ENCODE measurements at places on chromosomes 16 and 17.
A peak's percentile ranks its signal among the peaks of the same experiment; 100 is the strongest.

DNA sequence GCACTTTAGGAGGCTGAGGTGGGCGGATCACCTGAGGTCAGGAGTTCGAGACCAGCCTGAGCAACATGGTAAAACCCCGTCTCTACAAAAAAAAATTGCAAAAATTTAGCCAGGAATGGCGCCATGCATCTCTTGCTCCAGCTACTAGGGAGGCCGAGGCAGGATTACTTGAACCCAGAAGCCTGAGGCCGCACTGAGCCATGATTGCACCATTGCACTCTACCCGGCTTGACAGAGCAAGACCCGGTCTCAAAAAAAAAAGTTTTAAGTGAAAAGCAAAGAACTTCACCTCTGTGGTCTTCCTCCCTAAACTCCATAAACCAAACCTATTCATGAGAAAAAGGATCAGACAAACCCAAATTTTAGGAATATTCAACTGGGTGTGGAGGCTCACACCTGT lies 7.0 kb downstream of the CD2BP2 start:
- DNase-seq, result no peak

- DNase-seq, result no peak
Measured at GRCh38 chr16:8768692-8769091, 28.7 kb downstream of the TMEM186 start.

DNA sequence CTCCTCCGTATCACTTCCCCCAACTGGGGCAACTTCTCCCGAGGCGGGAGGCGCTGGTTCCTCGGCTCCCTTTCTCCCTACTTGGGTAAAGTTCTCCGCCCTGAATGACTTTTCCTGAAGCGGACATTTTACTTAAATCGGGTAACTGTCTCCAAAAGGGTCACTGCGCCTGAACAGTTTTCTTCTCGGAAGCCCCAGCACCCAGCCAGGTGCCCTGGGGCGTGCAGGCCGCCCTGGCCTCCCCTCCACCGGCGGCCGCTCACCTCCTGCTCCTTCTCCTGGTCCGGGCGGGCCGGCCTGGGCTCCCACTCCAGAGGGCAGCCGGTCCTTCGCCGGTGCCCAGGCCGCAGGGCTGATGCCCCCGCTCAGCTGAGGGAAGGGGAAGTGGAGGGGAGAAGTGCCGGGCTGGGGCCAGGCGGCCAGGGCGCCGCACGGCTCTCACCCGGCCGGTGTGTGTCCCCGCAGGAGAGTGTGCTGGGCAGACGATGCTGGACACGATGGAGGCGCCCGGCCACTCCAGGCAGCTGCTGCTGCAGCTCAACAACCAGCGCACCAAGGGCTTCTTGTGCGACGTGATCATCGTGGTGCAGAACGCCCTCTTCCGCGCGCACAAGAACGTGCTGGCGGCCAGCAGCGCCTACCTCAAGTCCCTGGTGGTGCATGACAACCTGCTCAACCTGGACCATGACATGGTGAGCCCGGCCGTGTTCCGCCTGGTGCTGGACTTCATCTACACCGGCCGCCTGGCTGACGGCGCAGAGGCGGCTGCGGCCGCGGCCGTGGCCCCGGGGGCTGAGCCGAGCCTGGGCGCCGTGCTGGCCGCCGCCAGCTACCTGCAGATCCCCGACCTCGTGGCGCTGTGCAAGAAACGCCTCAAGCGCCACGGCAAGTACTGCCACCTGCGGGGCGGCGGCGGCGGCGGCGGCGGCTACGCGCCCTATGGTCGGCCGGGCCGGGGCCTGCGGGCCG lies 1.6 kb downstream of the HIC1 start:
- peak; percentile 52 for DNase-seq

GRCh38 chr17:15233022-15233805 lies 31.9 kb downstream of the PMP22 start:
- no peak for DNase-seq

DNA sequence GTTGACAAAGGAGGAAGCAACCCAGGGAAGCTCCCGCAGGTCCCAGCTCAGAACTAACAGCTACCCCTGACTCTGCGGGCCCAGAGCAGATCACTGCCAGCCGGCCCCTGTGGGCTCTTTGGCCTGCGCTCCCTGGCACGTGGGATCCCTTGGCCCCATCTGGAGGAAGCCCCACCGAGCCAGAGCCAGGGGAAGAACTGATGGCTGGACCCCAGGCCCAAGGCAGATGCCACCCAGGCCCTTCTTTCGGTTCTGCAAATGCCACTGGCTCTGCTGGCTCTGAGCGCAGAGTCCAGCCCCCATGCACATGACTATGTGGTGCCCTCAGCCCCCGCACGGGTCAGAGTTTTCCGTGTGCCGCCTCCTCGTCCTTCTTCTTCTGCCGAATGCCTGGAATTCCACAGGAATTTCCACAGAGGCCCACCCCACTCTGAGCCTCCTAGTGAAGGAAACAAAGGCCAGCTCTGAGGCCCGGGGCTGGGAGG lies 35.8 kb upstream of the SNN start:
- no peak for DNase-seq

DNA sequence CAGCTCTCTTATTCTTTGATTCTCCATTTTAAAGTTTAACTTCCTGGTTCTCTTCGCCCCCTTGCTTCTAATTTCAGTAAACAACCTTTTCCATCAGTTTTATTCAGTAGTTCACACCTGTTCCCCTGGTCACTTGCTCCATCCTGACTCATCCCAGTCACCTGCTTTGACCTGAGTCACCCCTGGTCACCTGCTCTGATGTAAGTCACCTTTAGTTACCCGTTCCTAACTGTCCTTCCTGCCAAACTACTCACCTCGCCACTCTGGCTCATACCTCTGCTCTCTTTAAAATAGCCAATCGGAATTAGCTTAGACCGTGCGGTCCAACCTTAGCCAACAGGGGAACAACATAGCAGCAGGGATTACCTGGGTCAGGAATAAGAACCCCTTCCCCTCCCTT lies 4.7 kb upstream of the NLRC5 start:
- no peak for DNase-seq

GRCh38 chr17:16585796-16586195 lies 16.8 kb upstream of the ZNF287 start:
- no peak for DNase-seq

- DNase-seq, result no peak
Measured at GRCh38 chr16:86020971-86021370, 122.0 kb downstream of the IRF8 start.

DNA sequence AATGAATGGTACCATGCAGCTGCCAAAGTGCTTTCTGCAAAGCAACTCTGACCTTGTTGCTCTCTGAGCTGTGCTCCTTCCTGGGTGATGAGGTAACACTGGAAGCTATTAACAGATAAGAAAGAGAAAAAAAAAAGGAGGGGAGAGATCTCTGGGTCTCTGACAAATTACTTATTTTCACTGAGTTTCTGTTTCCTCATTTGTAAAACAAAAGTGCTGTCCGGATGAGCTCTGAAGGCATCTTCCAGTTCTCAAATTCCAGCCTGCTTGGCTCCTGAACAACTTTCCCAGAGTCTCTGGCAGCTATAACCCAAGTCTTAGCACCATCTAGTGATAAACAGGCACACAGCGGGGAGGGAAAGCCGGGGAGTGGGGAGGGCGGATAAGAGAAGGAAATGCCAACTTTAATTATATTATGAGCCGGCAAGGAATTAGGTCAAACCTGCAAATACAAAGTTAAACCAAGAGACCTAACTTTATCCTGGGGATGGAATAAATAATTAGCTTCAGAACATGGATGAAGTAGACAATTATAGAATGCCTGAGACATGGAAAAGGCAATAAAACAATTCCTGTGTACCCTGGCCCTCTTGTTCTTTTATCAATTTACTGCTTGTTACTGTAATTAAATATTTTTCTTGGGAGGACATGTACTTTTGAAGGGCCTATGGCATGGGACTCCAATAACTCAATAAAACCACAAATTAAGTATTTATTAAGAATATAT lies 61.3 kb upstream of the KIFC3 start:
- no peak for DNase-seq

GRCh38 chr17:38715216-38715943 lies 10.3 kb downstream of the MLLT6 start:
- DNase-seq, result no peak

DNA sequence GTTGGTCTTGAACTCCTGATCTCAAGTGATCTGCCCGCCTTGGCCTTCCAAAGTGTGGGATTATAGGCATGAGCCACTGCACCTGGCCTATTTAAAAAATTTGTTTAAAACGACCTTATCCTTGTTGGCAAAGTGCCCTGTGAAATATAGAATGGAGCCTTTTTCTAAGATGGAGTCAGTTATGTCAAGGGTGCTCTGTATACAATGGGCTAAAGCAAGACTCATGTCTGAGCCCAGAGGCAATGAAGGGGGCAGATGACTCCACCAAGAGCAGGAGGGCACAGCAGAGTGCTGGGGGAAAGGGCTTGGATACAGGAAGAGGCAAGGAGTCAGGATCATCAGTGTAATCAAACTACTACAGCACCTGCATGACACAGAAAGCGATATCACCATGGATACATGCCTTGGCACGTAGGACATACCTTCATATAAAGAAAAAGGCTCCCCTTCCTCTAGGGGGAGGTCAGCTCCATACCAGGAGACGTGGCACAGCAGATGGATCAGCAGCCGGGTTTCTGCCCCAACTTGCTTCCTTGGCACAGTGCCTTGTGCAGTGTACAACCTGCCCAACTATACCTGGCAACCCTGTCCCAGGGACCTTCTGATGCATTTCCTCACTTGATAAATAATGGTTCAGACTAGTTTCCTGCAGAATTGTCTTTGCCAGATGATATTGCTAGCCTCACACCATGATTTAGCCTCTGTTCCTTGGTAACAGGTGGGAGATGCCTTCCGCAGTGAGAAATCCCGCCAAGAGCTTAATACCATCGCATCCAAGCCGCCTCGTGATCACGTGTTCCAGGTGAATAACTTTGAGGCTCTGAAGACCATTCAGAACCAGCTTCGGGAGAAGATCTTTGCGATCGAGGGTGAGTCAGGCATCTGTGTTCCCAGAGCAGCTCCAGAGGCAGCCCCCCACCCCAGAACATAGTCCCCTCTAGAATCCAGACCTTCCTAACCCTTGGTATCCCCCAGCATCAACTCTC lies 15.3 kb downstream of the ITGAM start:
- DNase-seq, result no peak

DNA sequence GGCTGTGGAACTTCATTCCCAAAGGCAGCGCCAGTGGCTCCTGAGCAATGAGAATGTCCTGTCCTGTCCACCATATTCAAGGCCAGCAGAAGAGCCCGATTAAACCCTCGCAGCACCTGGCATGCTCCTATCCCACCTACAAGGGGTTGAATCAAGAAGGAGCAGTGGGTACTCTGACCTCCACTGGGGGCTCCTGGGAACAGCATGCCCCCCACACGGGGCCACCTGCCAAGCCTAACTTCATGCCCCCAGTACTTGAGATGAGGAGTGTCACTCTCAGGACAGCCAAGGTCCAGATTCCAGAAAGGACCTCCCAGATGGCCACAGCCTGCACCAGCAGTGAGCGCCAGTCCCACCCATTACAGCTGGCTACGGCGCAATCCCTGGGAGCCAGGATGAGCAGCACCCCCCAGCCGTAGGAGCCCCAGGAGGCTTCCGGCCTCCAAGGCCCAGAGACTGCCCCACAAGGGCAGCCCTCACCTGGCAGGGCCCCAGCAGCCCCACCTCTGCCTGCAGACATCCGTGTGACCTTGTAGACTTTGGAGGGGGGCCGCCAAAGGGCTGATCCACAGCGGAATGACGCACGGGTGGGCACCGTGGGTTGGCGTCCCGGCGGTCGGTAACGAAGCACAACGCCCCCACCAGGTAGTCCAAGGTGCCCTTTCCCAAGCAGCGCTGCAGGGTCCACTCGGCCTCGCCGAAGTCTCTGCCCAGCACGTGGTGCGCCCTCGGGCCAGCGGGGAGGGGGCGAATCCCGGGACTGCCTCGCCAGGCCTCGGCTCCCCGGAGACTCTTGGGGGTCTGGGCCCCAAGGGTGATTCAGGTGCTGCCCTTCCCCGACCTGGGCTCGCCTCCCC lies 1.0 kb upstream of the MPDU1 start:
- DNase-seq, result no peak

DNA sequence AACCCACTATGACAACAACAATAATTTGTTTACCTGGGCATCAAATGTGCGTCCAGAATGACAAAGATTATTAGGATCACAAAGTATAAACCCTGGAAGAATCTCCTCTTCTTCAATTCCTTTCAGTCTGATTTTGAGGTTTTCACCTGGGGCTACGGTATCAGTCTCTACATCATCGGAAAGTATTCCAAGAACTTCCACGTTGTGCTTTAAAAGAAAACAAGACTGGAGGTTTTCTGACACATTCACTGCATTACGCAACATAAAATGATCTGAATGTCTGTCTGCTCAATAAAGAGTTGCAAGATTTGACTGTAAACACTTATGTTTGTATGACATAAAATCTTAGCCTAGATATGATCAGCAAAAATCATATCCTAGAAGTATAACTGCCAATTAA lies 26.0 kb upstream of the RSL1D1 start:
- no peak for DNase-seq

DNA sequence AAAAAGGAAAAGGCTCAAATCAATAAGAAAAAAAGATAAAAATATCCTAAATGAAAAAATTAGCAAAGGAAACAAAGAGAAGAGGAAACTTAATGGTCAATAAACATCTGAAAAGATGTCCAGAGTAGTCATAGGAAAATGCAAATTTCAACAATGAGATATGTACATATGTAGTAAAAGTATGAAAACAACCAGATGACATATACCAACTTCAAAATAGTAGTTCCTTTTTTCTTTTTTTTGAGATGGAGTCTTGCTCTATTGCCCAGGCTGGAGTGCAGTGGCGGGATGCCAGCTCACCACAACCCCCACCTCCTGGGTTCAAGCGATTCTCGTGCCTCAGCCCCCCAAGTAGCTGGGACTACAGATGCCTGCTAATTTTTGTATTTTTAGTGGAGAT lies 21.7 kb upstream of the NFAT5 start:
- no peak for DNase-seq

GRCh38 chr16:51759329-51759728 lies 608.3 kb upstream of the SALL1 start:
- DNase-seq, result no peak

DNA sequence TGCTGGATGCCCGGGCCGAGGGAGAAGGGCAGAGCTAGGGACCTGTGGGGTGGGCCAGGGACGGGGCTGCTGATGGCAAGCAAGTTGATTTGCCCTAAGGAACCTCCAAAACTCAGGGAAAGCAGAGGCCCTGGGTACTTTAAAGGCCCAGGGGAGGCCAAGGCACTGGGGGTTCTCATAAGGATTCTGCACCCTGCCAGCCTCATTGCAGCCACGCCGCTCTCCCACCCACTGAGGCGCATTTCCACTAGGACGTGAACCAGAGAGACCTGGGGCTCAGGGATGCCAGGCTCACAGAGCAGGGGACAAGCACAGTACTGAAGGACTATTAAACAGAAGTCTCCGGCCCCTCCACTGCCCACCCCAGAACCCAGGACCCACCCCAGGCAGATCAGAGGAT lies 39.4 kb upstream of the RBFOX3 start:
- DNase-seq, result no peak

DNA sequence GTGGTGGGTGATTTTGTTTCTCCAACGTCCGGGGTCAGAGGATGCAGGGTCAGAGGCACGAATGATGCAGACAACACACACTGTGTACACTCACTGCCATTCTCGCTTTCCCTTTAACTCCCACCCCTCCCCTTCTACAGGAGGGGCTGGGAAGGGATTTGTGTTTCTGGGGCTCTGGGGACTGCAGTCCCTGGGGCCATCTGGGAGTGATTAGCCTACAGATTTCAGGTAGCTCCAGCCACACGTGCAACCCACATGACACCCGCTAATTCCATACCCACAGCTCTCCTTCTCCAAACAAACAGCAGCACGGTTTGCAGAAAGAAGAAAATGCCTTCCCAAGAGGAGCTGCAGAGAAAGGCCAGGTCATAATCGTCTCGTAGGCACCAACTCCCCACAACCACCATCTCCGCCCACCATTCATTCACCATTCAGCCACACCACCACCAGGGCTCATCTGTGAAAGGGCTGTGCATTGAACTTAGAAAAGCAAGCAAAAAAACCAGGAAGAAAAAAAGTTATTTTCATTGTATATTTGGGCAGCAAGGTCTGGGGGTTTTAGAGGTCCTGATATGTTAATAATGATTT lies 9.4 kb upstream of the SOX9 start:
- no peak for DNase-seq
